ENCODE measurements at places on chromosomes 5 and 9. TPM values are rescaled to one million over a fixed set of nuclear protein-coding genes. Genes with fewer than 3 reads are reported as not detected.

The TAF1L gene
- not detected for total RNA-seq

The PRLR gene
- total RNA-seq, result 0.84 TPM

The PTCH1 gene
- 5.8 TPM for total RNA-seq

The MYMK gene
- total RNA-seq, result not detected

The LECT2 gene
- not detected for total RNA-seq

The MARCHF11 gene
- not detected for total RNA-seq

The WNK2 gene
- total RNA-seq, result not detected

The INSL6 gene
- total RNA-seq, result not detected

The ATP10B gene
- total RNA-seq, result not detected

The PRSS3 gene
- total RNA-seq, result 1.3 TPM

The PCDH12 gene
- under 0.01 TPM for total RNA-seq

The BRIX1 gene
- 33.0 TPM for total RNA-seq

The ABO gene
- total RNA-seq, result not detected

The C5orf63 gene
- total RNA-seq, result 2.2 TPM
